Left ventricle myocardium inferior (tissue), 1 donor: ENCODE measurements at places on chromosomes 2 and 18.
A peak's percentile ranks its signal among the peaks of the same experiment; 100 is the strongest.

- DNase-seq = no peak
These were observed 2.1 kb upstream of the NGEF start for GRCh38 chr2:233015019-233015645.

DNA sequence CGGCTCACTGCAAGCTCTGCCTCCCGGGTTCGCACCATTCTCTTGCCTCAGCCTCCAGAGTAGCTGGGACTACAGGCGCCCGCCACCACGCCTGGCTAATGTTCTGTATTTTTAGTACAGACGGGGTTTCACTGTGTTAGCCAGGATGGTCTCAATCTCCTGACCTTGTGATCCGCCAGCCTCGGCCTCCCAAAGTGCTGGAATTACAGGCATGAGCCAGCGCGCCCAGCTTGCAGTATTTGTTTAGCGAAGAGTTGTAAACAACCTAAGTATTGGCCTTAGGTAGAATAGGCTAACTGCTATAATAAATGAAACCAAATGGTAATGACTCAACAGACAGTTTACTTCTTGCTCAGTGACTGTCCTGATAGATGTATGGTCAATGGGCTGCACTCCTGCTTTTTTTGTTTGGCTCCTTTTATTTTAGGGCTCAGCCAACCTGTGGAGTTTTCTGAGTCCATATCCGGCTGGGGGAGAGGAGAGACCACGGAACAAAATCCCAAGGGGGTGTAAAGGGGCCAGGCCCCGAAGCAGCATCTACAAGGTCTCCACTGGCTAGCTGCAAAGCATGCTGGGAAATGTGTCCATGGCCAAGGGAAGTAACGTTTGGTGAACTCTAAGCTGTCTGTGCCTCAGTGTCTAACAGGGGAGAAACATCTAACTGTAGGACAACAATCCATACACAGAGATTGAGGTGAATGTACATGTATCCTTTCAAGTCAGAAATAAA, 841.0 kb upstream of the ID2 start:
- DNase-seq = no peak

DNA sequence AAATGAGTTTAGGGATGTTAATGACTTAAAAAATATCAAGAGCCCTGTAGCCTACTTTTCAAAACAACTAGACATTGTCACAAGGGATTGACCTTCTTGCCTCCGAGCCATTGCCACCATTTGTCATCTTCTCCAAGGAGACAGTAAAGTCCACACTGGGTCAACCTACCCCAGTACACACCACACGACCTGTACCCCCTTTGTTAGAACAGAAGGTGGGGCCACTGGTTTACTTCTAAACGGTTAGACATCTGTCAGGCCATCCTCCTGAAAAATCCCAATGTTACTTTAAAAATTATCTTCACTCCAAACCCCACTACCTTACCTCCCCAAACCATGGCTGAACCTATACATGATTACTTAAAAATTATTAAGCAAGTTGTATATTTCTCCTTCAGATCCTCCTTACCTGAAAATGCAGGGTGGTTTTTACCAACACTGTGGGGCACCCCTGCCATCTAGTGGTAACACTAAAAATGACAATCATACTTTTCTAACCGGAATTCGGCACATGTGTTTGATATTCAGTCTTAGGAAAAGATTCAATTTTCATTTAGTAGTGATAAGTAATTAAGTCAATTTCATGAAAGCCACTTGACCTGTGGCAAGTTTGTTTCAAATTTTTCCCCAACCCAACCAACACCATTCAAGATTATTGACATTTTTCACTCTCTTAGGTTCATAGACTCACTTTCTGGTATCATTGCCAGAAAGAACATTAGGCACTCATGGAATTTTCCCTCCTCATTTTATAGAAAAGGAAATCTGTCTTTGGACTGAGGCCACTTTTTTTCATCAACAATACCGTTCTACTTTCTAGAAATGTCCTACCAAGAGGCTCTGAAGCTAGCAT, 265.3 kb upstream of the PKDCC start:
- DNase-seq = no peak

DNA sequence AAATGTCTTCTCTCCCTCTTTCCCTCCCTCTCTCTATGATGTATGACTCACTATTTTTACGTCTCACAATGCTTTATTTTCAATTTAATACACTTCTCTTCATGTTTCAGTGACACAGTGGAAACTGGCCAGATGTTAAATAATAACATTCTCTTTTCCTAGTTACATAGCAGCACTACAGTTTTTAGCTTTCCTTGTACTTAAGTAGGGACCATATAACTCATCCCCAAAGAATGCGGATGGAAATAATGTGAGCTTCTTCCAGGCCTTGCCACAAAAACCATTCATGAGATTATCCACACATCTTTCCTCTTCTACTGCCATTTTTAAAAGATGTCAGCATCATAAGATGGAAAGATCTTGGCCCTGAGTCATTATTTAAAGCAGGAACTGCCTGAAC, 789.4 kb downstream of the LRP1B start:
- no peak for DNase-seq

- DNase-seq = no peak
These were observed 43.1 kb upstream of the ASAP2 start for GRCh38 chr2:9163306-9164111.

DNA sequence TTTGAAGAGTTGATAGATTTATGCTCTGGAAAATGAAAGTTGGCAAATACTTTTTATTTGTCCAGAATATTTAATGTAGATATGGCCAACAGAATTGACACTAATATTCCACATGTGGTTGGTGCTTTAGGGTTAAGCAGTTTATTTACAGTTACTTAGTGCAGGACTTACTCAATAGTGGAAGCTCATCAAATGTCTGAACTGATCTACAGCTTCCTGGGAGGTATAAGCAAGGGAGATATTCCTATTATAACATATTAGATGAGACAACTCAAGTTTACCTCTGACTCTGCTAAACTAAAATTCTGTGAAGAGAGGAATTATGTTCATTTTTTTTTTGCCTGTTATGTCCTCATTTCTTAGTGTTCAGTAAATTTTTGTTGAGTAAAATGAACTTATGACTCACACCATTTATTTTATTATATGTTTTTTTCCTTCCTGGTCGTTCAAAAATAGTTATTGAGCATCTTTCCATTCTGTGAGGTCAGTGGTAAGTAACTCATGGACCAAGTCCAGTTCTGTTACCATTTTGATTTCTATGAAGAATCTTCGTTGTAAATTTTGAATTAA, 13.6 kb downstream of the ABI2 start:
- no peak for DNase-seq

GRCh38 chr18:54165450-54165849, 59.0 kb downstream of the MBD2 start:
- DNase-seq = no peak

DNA sequence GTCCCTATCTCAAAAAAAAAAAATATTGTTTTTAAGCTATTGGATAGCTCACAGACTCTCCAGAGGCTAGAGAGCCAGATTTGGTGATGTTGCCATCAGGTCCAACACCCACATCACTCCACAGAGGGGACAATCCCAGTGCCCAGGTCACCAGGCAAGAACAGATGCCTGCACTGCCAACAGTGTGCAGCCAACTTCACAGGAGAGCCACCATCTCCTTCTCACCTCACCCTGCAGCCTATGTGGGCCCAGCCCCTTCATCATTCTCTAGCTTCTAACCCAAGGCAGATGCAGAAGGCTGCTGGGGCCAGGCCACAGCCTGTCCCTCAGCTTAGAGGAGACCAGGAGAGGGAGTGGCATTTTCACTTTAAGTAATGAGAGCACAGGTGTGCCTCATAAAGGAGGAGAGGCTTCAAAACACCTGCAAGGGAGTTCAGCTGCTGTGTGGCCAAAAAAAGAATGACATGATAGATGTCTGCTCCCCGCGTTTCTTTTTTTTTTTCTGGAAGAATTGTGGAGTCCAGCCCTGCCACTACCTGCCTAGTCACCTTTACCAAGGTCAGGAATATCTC, 98.0 kb upstream of the ZSWIM2 start:
- no peak for DNase-seq

DNA sequence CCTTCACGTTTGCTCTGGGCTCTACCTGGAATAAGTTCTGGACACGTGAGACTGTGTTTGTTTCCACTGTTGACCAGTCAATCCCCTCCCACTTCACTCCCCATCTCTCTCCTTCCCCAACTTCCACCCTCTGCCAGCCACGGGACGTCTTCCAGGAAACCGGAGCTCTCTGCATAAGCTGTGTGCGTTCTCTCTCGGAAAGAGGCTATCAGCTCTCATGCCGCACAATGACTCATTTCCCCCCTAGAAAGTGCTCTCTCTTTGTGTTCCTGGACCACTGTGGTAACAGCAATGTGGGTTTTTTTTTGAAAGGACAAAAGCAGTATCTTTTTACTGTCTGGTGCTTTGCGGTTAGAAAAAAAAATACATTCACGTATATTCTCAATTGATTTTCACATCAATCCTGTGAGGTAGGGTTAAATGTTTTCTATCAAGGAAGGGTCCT, 10.2 kb downstream of the PROKR1 start:
- no peak for DNase-seq

DNA sequence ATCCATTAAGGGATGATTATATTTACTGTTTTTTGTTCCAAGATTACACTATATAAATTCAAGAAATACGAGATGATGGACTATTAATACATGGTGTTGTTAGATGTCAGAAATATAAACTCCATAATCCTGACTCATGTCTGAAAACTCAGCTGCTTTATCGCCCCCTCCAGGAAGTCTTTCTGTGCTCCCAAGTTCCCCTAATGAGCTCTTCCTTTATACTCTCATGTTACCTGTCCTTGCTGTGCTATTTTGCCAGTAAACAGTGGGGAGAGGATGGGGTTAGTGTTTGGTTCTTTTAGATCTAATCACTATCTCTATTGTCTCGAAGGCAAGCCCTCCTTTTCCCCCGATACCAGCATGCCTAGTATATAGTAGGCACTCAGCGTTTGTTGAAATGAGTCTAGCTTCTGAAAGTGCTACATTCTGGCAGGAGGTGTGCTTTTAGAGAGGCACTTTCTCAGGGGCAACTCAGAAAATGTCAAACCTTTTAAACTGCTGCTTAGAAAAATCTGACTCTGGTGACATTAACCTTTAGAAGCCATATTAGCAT, 21.4 kb upstream of the BARD1 start:
- DNase-seq = no peak

- DNase-seq = no peak
These were observed 75.8 kb downstream of the CALCRL start for GRCh38 chr2:187372213-187372612.

DNA sequence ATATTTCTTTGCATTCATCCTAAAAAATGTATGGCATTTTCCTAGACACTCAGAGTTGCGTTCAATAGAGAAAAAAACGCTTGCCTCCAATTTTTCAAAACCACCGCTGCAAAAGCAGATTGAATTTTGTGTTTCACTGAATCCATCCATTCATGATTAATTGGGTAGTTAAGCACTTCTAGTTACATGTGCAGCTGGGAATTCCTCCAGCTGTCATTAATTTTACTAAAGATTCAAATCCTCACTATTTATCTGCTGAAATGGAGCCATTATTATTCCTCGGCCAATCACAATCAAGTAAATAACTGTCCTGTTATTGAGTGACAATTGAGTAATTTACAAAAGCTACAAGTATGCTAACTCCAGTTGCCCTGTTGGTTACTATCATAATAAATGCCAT, 75.8 kb upstream of the ARL5A start:
- DNase-seq = no peak

GRCh38 chr2:75319951-75320350, 120.6 kb upstream of the TACR1 start:
- no peak for DNase-seq

- DNase-seq = no peak
These were observed 2.6 kb downstream of the RAMP1 start for GRCh38 chr2:237861875-237862527.

- no peak for DNase-seq
These were observed 117.0 kb upstream of the EPHA4 start for GRCh38 chr2:221689140-221689539.

GRCh38 chr2:238263204-238264071, 23.6 kb upstream of the HES6 start:
- peak; percentile 93 for DNase-seq
